ENCODE measurements at places on chromosomes 2 and 18. TPM values are rescaled to one million over a fixed set of nuclear protein-coding genes. Genes with fewer than 3 reads are reported as not detected.

- no peak for DNase-seq
Observed at GRCh38 chr18:25862881-25863600, 227.4 kb downstream of the SS18 start.

- no peak for DNase-seq
Observed at GRCh38 chr2:162344617-162344950, 652 bp downstream of the GCA start.

DNA sequence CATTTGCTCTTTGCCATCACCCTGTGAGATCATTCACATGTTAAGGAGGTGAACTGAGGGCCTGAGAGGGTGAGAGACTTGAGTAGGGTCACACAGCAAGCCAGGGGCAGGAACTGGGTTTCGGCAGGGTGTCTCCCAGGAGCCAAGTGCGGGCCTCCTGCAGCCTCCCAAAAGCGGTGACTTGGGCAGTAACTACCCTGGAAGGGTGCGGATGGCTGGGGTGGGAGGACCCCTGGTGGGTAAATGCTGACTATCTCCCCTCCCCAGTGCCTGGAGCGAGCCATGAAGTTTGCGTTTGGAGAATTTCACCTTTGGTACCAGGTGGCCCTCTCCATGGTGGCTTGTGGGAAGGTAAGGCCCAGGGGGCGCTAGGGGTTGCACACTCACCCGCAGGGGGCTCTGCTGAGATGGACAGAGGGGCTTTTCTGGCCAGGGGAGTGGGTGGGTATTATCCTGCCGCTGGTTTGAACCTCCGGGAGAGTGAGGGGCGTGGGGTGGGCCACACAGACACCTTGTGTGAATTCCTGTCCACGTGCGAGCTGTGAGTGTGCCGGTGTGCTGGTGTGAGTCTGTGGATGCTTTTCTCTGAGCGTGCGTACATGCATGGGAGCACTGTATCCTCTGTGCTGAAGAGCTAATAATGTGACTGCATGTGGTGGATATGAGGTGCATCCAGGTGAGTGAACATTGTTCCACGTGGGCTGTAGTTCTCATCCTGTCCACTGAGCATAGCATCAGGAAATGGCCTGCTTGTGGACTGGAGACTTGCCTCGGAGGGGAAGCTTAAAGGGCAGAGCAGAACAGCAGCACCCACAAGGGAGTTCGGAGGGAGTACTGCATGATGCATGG lies 91.0 kb upstream of the MCFD2 start:
- no peak for DNase-seq

DNA sequence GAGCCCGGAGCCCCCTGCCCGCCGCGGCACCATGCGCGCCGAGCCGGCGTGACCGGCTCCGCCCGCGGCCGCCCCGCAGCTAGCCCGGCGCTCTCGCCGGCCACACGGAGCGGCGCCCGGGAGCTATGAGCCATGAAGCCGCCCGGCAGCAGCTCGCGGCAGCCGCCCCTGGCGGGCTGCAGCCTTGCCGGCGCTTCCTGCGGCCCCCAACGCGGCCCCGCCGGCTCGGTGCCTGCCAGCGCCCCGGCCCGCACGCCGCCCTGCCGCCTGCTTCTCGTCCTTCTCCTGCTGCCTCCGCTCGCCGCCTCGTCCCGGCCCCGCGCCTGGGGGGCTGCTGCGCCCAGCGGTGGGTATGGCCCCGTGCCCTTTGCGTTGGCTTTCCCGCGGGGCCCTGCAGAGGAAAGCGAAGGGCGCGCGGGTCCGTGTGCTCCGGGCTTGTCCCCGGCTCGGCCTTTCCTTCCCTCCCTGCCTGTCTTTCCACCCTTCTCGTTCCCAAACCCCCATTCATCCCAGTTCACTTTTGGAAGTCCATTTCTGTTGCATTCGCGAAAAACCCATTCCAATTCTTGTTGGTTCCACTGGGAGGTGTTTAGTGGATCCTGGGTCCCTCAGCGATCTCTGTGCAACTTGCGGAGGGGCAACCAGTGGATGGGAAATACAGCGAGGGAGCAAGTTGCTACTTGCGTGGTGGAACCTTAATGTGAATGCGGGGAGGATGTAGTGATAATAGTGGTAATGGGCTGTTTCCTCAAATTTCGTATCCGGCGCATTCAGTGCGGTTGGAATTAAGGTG lies 599 bp downstream of the ADAM23 start:
- no peak for DNase-seq

DNA sequence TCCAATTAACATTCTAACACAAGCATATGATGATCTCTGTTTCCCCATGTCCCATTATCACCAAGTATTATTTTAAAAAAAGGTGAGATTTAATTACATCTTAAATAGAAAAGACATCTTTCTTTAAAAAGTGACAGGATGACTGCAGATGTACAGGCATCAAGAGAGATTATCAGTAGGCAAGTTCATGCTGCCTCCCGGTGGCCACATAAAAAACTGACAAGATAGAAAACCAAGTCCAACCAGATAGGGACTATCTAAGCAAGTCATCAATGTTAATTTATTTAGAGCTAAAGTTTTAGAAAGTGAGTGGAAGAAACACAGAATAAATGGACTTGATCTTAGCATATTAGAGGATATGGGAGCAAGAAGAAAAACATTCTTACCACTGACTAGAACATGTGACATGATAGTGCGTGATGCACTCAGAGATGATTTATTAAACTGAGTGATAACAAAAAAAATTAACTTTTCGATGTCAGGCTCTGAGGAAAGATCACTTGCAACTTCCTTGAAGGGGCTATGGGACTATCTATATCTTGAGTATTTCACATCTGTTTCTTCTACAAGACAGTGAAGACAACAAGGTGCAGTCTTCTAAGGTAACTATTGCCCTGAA lies 5.4 kb upstream of the TDRD15 start:
- no peak for DNase-seq

- no peak for DNase-seq
Observed at GRCh38 chr2:137345994-137346393, 580.6 kb downstream of the THSD7B start.

DNA sequence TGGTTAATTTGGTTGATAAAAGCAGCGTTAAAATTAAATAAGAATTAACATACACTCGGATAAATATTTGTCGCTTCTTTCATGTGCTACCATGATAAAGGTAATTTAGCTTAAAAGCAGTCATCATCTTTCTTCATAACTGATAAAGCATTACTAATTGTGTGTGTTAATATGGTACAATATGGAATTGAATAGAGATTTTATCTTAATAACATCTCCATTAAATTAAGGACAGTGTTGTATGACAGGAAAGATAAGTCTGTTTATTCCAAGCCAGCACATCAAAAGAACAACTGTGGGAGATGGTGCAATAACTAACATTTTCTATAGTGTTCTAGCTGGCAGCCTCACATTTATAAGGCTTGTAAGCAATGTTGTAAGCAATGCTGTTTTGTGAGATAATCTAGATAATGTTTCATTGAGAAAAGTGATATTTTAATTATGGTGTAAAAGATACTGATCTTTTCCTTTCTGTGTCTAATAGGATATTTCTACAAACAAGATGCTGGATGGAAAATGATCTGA lies 64.4 kb upstream of the AFF3 start:
- DNase-seq, result no peak

GRCh38 chr2:162704496-162704895 lies 134.1 kb downstream of the KCNH7 start:
- no peak for DNase-seq

DNA sequence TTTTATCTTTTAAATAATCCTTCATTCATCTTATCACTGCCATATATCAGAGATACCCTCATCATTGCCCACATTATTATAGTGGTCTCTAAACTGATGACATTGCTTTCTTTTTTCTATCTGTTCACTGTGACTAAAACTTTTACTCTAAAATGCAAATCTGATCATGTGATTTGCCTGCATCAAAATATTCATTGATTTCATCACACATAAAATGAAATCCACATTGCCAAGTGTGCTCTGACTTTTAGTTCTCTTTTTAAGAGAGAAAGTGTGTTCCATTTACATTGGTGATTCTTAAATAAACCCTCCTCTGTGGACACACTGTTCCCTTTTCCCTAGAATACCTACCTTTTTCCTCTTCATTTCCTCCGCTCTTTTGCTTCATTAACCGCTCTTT lies 7.5 kb downstream of the REL start:
- DNase-seq, result no peak

DNA sequence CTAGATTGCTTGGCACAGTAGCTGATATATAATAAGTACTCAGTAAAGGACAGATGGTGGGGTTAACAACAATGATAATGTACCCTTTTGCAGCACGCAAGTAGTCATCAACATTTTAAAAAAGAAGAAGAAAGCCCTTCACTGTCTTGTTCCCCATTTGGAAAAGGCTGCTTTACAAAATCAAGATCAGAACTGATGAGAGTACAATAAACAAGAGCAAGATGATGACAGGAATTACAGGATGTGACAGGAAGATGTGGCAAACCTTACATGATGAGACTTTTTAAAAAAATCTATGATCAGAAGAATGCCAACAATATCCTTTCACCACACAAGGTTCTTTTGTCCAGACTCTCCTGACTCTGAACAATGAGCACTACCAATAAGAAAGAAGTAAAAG lies 9.1 kb downstream of the TYW5 start:
- DNase-seq, result no peak

DNA sequence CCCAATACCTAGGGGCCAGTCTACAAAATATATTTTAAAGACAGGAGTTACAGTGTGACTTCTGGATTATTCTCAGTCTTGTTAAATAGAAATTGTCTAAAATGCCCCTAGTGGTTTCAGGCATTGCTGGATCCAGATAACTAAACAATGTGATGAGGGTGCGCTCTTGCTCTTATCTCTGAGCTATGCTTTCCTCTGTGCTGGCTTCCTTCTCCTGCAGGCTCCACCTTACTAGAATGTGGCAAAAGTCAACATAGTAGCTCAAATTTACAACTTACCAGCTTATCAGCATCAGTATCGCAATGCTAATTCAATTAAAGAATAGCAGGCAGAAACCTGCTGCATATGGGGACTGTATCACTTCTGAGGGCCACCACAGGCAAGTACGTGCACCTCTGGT lies 61.3 kb upstream of the RNU4ATAC start:
- DNase-seq, result no peak

- no peak for DNase-seq
Observed at GRCh38 chr2:153059338-153060052, 341.1 kb downstream of the ARL6IP6 start.

DNA sequence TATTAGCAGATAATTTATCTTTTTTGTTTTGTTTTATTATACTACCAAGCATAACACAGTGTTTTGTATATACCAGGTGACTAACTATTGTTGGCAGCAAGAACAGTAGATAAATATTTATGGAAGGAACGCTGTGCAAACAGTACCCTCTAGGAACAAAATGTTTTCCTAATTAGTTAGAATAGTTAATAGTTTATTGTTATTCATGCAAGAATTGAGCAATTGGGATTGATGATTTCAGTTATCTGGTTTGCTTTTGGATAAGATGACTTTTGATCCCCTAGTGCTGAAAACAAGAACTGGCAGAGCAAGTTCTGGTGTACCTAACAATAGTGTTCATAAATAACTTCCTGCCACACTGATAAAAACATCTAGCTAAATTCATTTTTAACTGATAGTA lies 323.3 kb downstream of the TGIF1 start:
- DNase-seq, result no peak

- no peak for DNase-seq
Observed at GRCh38 chr2:237857791-237858190, 1.6 kb upstream of the RAMP1 start.

DNA sequence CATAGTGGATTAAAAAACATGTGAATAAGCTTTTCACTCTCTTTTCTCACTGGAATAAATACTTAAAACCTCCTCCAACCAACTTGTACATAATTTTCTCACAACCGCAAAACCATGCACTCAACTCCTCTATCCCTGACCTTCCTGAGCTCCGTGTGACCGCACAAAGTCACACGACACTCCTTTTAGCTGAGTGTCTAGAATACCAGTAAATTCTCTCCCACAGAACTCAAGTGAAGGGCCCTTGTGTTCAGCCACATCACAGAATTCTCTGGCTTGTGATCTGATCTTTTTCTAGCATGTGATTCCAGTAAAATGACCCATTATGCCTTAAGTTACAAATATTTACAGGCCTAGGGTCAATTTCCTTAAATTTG lies 91.2 kb upstream of the ARL4C start:
- no peak for DNase-seq

- no peak for DNase-seq
Observed at GRCh38 chr2:66852953-66853352, 418.0 kb downstream of the MEIS1 start.

DNA sequence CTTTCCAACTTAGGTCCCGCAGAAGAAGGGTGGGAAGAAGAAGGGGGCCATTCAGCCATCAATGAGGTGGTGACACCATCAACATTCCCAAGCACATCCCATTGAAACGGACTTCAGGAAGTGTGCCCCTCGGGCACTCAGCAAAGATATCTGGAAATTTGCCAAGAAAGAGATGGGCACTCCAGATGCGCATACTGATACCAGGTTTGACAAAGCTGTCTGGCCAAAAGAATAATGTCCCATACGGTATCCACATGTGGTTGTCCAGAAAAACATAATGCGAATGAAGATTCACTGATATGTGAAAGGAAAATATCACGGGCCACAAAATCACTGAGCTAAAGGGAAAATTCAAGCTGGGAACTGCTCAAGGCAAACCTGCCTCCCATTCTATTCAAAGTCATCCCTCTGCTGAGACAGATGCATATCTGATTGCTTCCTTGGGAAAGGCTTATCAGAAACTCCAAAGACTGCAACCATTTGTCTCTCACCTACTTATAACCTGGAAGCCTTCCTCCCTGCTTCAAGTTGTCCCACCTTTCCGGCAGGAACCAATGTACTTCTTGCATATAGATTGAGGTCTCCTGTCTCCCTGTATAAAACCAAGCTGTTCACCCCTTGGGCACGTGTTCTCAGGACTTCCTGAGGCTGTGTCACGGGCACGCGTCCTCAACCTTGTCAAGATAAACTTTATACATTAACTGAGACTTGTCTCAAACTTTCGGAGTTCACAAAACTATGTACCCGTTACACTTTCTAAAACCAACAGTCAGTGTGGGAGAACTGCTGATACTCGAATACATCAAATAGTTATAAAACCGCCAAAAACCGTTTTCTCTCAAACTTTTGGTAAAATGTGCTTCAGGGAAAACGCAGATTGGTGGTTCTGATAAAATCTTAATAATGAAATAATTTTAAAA lies 1.3 kb upstream of the PDK1 start:
- no peak for DNase-seq

- no peak for DNase-seq
Observed at GRCh38 chr2:122031544-122032263, 276.3 kb downstream of the TSN start.

DNA sequence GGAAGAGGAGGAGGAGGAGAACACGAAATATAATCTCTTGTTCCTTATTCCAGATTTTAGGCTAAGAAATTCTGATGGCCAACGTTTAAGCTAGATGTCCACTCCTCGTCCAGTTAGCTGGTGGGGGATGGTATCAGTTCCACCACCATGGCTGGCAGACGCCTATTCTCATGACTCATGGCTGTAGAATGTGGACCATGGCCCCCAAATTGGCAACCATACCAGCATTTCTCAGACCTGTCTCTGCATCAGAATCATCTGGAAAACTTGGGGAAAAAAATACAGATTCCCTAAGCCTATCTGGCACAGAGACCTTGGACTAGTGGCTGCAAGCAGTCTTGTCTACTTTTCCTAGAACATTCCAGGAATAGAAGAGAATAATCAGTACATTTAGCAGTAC lies 267.7 kb upstream of the SIX2 start:
- no peak for DNase-seq

PSD4 gene
- 20.6 TPM for polyA plus RNA-seq

KIAA2012 gene
- not detected for polyA plus RNA-seq

FOXI3 gene
- not detected for polyA plus RNA-seq

KLF11 gene
- polyA plus RNA-seq, result 11.7 TPM

FN1 gene
- 0.69 TPM for polyA plus RNA-seq

KCNG2 gene
- polyA plus RNA-seq, result not detected

MAP3K20 gene
- 2.2 TPM for polyA plus RNA-seq

LYG1 gene
- polyA plus RNA-seq, result 0.61 TPM

ITGB6 gene
- polyA plus RNA-seq, result not detected

IHH gene
- not detected for polyA plus RNA-seq

Data from immature natural killer cell (primary cell).